Fibroblast of skin of scalp (primary cell): ENCODE measurements at places on chromosomes 6 and 20.

- no peak for DNase-seq
Observed at GRCh38 chr6:130725551-130725950, 101.7 kb upstream of the SMLR1 start.

GRCh38 chr6:35948725-35949124 is 27.8 kb upstream of the SRPK1 start:
- peak; percentile 9 for DNase-seq

- peak; percentile 88 for DNase-seq
Observed at GRCh38 chr20:45014671-45015415, 48.5 kb downstream of the STK4 start.

- no peak for DNase-seq
Observed at GRCh38 chr6:81878479-81878878, 126.0 kb upstream of the TENT5A start.

GRCh38 chr6:111683749-111684267 is 78.1 kb upstream of the TRAF3IP2 start:
- DNase-seq = peak; percentile 62

DNA sequence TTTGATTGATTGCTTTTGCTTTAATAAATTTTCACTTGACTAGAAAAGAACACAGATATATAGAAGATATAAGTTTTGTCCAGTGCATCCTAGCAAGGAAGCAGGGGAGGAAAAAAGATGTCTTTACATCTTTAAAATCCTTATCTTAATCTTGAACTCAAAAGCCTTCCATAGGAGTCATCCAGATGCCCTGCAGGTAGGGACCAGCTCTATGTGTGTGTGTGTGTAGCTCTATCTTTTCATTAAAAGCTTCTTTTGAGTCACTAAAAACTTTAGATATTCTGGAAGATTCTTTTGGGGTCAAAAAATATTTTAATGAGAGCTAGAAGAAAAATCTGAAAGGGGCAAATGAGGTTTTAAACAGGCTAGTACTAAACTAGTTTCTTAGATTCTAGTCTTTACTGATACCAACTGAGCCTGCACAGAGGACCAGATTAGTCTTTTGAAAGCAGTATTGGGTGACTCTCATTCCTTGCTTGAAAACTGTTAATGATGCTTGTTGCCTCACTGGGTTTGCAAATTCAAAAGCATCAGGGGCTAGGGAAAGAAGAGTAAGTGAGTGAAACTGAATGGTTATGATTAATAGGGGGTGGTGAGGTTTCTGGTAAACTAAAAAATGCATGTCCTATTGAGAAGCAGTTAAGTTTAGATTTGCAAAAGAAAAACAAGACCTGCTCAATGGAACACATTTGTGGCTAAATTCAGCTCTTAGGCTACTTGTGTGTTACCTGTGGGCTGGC is 40.6 kb upstream of the JAG1 start:
- DNase-seq = no peak

GRCh38 chr6:110676396-110676795 is 138.9 kb downstream of the CDK19 start:
- no peak for DNase-seq

- DNase-seq = no peak
Observed at GRCh38 chr6:169997930-169998218, 246.5 kb downstream of the ERMARD start.

- no peak for DNase-seq
Observed at GRCh38 chr6:3764516-3765335, 13.2 kb upstream of the PXDC1 start.

- peak; percentile 61 for DNase-seq
Observed at GRCh38 chr6:80771941-80772340, 665.5 kb downstream of the BCKDHB start.

DNA sequence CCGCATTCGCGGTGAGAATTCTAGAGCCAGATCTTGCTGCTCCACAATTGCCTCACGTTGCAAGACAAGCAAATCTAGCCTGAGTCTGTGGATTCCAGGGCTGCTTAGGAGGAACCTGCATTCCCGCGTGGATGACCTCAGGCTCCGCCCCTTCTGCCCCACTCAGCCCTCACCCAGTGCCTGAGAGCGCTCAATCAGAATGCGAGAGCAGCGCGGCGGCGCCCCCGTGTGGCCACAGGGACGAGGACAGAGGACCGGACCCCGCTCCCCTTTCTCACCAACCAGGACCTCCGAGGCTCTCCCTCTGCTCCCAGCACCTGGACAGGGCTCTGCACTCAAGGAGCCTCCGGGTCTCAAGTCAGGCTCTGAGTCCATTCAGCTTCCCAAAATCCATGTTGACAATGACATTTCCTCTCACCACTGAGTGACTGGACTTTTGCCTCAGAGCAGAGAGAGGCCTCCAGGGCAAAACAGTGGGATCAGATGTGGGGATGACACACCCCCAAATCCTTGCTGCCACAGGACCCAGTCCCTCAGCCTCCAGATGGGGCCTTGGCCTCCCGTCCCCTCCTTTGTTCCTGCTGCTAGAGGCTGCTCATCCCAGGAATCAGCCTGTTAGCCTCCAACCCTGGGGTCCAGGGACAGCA is 52.0 kb downstream of the RPP21 start:
- peak; percentile 70 for DNase-seq

DNA sequence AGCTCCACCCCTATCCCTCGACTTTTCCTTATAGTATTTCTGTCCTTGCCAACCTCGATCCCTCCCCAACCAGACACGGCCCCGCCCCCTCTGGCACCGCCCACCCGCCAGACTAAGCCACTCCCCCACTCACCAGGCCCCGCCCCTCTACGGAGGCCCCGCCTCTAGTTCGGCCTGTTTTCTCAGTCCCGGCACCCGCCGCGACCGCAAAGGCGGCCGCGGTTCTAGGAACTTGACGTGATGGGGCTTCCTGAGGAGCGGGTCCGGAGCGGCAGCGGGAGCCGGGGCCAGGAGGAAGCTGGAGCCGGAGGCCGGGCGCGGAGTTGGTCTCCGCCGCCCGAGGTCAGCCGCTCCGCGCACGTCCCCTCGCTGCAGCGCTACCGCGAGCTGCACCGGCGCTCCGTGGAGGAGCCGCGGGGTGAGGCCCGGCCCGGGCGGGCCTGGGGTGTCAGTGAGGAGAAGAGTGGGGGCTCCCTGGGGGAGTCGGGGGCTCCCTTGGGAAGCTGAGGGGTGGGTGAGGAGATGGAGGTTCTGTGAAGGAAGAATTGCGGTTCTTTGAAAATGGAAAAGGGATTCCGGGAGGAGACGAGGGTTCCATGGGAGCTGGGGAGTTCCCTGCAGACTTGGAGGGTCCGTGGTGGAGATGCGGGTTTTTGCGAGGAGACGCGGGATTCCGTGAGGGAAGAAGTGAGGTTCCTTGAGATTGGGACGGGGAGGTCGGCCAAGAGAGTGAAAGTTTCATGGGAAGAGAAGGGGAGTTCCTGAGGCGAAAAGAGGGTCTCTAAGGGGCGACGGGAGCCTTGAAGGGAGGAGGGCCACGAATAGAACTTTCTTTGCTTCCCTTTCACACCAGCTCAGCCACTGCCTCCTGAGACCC is at the start of gene ACSS2:
Gene ACSS2 (plus strand): TSS at position 207 of the 877 bp plus-strand sequence. CDS start 34 bp downstream, at position 241.
- DNase-seq = no peak

DNA sequence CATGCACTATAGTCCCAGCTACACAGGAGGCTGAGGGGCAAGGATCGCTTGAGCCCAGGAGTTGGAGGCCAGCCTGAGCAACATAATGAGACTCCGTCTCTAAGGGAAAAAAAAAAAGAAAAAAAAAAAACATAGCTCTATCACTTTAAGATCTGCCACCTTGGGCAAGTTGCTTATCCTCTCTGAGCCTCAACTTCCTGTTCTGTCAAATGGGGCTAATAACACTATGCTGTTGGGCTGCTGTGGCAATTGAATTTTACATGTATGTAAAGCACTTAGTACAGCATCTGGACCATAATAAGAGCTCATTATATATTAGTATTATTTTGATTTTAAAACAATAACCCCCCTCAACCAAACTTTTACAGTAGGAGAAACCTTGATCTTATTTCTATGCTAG is 141.5 kb downstream of the ATXN1 start:
- DNase-seq = no peak

GRCh38 chr6:43667245-43668150 is 20.1 kb downstream of the MRPS18A start:
- peak; percentile 69 for DNase-seq

DNA sequence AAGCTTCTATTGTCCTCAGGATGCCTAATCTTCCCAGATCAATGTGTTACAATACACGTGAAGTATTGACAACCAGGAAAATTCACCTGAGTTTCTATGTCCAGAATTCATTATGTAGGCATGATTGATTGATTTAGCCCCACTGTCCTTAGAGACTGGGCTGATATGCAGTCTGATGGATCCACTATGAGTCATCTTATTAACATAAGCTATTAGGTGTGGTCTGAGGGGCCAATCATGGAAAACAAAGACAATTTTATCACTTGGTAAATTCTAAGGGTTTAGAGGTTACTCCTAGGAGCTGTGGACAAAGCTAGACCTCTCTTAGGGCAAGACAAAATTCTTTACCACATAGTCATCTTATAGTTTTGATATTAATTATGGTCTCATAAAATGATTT is 41.3 kb upstream of the SLC35B3 start:
- DNase-seq = no peak

DNA sequence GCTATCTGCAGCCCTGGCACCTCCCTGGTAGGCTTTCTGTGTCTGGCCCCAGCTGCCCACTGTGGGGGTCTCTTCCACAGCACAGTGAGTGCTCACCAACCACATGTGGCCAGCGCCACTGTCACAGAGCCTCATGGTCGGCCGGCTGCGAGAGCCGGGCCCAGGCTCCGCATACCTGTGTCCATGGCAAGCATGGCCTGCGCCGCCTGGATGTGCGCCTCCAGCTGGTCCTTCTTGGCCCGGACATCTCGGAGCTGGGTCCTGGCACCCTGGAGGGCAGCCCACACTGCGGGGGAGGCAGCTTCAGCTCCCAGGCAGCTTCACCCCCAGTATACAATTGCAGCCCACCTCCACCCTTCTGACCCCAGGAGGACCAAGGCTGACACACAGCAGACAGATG is 13.0 kb downstream of the ADRM1 start:
- no peak for DNase-seq

DNA sequence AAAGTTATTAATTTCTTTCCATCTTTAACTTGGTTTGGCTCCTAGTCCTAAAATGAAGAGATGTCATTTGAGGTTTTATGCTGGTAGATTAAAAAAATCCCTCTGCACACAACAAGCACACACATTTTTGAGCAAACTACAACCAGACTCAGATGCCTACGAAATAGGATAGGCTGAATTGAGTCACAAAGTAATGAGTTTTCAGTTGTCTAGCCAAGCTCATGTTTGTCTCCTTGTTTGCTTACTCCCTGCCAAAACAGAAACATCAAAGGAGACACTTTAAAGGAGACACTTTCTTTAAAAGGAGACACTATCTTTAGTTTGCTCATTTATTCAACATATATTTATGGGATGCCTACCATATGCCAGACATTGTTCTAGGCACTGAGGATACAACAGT is 56.2 kb downstream of the TPBG start:
- DNase-seq = no peak

- no peak for DNase-seq
Observed at GRCh38 chr6:89269981-89270380, 45.1 kb downstream of the GABRR2 start.

- no peak for DNase-seq
Observed at GRCh38 chr20:47143657-47144056, 212.8 kb downstream of the ZMYND8 start.

DNA sequence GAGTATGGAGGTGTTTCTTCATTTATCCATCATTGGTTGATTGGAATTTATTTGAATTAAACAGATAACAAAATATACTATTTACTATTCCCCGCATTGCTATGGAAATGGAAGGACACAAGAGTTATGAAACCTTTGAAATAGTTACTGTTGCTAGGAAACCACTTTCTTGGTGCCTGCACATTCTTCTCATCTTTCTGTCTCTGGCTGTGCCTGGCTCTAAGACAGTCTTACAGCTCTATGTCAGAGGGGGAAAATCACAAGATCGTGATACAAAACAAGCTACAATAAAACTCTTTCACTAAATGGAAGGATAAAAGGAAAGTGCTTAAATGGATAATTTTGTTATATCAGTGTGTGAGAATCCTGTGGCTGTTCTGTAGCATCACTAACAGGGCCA is 453.0 kb downstream of the LMBRD1 start:
- no peak for DNase-seq

- DNase-seq = no peak
Observed at GRCh38 chr20:40970218-40970617, 58.4 kb upstream of the TOP1 start.

GRCh38 chr6:56536536-56536935 is 106.2 kb downstream of the DST start:
- peak; percentile 46 for DNase-seq

DNA sequence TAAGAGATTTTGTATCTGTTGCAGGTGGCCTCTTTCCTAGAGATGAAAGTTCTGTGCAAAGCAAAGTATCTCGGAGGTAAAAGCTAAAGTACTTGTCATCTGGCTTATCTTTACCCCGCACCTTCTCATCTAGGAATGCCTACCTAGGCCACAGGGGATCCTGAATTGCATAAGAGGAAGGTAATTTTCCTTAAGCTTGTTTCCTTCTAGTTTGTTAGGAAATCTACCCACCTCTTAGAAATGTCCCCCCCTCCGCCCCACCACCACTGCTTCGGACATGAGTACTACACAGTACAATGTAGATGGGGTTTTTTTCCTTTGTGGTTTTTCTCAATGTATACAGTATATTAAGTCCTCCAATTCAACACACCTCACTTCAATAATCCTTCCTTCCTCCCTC is 21.5 kb downstream of the FOXC1 start:
- DNase-seq = no peak

GRCh38 chr6:155440398-155441111 is 15.1 kb downstream of the NOX3 start:
- DNase-seq = no peak

DNA sequence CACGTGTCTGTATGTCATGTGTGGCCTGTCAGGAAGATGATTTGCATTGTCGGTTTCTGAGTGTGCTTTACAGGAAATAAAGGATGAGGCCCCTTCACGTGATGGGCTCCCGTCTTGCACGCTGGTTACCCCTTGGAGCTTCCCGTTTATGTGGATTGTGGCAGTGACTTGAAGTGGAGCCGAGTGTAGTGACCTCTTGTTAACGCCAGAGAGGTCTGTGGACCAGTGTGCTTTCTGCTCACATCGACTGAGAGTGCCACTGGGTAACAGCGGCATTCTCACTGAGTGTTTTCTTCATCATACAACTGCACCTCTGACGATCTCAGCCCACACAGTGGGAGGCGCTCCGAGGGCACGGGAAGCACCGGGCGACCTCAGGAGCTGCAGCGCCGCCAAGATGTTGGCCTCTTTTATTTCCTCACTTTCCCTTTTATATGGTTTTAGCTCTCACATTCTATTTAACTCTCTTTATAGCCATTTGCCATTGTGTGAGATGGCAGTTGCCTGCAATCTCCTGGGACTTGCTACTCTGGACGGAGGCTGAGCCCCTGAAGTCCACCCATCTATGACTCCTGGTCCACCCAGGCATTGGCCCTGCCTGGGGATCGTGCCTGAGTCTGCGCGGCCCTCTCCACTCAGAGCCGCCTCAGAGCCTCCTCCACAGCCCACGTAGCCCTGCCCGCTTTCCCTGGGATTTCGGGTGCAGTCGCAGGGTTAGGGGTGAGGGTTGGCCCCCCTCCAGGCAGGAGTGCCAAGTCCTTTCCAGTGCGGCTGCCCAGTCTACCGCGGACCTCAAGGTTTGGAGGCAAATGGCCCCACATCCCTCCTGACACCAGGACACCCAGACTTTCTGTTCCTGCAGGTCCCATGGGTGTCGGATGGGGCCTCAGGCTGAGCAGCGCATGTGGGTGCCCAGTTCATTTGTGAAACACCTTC is 238.9 kb downstream of the ERMARD start:
- DNase-seq = no peak

- peak; percentile 66 for DNase-seq
Observed at GRCh38 chr6:7617801-7618764, 28.1 kb downstream of the SNRNP48 start.
